ENCODE measurements at places on chromosomes 3 and 15.

- DNase-seq, result no peak
Measured at GRCh38 chr15:45347989-45348388, 30.4 kb downstream of the GATM start.

GRCh38 chr3:157311633-157312375 lies 124.8 kb upstream of the PTX3 start:
- peak; percentile 13 for DNase-seq

- no peak for DNase-seq
Measured at GRCh38 chr15:66822114-66822513, 120.1 kb downstream of the SMAD6 start.

DNA sequence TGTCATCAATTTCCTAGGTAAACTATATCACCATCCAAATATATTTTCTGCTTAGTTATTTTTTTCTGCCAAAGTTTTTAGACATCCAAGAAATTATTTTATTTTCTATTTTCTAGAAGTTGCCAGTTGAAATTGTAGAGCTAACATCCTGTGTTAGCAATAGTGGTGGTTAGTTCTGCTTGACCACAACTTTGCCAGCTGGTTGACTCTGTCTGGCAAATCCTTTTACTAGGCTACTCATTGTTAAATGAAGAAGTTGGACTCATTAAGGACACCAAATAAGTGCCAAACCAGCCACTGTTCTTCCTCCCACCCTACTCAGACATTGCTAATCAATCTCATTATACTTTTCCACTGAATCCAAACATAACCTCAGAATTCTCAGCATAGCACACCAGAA lies 15.4 kb upstream of the CRBN start:
- no peak for DNase-seq

DNA sequence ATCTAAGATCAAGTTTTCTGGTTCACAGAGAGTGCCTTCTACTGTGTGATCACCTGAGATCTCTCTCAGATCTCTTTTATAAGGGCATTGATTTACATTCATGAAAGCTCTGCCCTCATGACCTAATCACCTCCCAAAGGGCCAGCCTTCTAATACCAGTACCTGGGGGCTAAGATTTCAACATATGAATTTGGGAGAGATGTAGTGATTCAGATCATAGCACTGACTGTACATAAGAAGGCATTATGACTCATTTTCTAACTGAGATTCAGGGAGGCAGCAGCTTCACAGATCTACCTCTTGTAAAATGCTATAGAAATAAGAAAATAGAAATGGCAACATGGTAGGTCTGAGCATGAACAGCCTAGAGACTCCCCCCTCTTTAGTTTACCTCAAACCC lies 39.6 kb downstream of the VGLL3 start:
- peak; percentile 93 for DNase-seq

All from epithelial cell of esophagus (primary cell).